ENCODE measurements at places on chromosomes 4 and X. TPM values are rescaled to one million over a fixed set of nuclear protein-coding genes. Genes with fewer than 3 reads are reported as not detected.

DNA sequence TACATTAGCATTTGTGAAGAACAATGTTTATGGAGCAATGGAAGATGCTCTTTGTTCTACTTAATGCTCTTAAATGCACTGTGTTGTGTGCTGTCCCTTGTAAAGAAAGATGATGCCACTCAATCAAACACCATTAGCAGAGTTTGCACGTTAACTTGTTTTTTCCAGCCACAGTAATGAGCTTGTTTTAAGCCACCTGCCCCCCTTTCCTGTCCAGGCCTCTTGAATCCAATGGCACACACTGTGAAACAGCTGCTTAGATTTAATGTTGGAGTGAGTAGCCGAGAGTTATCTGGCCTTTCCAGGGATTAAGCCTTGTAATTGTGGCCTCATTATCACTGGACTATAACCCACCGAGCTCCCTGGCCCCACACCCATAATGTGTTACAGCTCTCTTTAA is 86.0 kb downstream of the PAK3 start:
- no peak for DNase-seq

DNA sequence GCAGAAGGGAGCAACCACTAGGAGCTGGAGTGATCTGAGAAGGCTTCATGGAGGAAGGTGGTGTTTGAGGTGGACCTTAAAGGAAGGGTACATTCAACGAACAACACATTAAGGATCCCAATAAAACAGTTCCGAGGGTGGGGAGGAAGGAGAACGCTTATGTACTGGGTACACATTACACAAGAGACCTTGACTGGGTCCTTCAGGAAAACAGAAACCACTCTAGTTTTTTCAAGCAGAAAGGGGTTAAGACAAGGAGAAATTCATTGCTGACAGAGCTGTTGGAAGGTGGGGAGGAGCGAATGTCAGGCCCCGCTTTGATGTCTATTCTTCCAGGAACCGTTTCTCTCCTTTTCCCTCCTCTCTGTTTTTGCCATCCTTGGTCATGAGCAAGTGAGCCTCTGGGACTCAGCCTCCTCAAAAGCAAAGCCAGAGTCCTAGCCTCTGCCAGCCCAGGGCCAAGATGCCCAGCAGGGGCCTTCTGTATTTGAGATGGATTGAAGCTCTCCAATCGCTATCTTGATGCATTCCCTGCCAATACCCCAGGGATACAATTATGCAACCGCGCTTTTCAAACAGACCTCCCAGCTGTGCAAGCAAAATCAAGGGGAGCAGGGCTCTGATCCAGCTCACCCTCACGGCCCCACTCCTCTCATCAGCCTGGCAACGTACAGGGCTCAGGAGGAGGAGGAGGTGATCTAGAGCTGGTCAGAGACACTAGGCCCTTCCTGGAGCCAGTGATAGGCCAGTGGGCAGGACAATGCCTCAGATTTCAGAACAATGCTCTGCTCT is 48.4 kb downstream of the ZBTB49 start:
- DNase-seq, result no peak

Gene NSUN7
- 0.22 TPM for total RNA-seq

Gene PABPC1L2B
- total RNA-seq, result not detected

Gene PNMA6A
- 0.40 TPM for total RNA-seq

Gene CC2D2A
- total RNA-seq, result not detected
